NCI-H2029 (cell line): ENCODE measurements at places on chromosomes 5 and 9.
A peak's percentile ranks its signal among the peaks of the same experiment; 100 is the strongest.

DNA sequence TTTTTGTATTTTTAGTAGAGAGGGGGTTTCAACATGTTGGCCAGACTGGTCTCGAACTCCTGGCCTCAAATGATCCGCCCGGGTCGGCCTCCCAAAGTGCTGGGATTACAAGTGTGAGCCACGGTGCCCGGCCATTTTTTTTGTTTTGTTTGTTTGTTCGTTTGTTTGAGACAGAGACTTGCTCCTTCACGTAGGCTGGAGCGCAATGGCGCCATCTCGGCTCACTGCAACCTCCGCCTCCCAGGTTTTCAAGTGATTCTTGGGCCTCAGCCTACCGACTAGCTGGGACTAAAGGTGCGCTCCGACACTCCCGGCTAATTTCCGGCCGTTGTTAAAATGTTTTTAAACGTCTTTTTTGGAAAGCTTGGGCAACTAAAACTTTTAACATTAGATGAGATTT is 54.0 kb downstream of the SHOC1 start:
- no peak for DNase-seq

- no peak for DNase-seq
These were observed 96.5 kb upstream of the SLC25A48 start for GRCh38 chr5:135737701-135738563.

DNA sequence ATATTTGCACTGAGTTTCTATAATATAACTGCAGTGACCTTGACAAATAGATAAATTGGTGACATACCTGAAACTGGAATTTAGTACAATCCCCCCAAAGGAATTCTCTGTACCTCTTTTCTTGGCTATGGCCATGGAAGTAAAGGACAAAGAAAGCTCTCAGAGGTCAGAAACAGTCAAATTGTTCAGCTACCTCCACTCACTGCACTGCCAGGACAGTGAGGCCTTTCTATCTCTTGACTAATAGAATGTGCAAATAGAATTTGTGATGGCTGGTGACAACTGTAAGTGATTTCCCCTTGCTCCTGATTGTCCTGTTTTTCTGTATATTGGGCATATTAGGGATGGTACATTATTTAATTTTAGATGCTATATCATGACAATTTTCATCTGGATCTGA is 67.1 kb downstream of the CCDC192 start:
- DNase-seq = no peak

- DNase-seq = peak; percentile 1
These were observed 43.3 kb downstream of the PRDM6 start for GRCh38 chr5:123132316-123132715.

- DNase-seq = no peak
These were observed 72.2 kb downstream of the LHFPL2 start for GRCh38 chr5:78576376-78576775.

- no peak for DNase-seq
These were observed 903.8 kb downstream of the EFNA5 start for GRCh38 chr5:106766916-106767315.

DNA sequence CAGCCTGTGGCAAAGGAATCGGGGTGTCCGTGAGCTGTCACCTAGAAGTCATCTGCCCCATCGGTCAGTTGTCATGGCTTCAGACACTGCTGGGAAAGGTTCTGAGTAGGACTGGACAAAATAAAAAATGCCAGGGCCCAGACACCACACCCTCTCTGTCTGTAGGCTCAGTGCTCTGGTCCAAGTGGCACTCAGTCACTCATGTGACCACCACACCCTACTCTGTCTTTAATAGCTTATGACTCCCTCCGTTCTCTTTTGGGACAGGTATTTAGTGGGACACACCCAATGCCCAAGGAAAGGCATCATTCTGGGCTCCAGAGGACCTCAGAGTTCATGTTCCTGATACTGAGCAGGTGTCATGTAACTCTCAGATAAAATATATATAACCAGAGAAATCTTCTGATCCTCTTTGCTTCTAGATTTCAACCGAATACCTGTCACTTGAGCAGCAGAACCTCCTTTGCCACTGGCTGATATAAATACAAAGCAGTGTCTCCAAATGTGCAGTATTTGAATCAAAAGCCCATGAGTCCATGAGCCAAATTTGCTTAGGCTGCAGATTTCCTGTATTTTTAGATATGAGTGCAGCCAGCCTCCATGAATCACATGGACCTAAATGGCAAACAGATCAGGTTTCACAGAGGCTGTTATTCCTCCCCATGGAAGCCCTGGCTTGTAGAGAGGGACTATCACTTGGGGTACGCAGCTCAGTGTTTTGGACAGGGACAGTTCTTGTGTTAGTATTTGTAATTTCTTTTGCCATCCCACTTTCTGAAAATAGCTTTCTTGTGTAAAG is 272.0 kb downstream of the ARHGAP26 start:
- DNase-seq = peak; percentile 23

DNA sequence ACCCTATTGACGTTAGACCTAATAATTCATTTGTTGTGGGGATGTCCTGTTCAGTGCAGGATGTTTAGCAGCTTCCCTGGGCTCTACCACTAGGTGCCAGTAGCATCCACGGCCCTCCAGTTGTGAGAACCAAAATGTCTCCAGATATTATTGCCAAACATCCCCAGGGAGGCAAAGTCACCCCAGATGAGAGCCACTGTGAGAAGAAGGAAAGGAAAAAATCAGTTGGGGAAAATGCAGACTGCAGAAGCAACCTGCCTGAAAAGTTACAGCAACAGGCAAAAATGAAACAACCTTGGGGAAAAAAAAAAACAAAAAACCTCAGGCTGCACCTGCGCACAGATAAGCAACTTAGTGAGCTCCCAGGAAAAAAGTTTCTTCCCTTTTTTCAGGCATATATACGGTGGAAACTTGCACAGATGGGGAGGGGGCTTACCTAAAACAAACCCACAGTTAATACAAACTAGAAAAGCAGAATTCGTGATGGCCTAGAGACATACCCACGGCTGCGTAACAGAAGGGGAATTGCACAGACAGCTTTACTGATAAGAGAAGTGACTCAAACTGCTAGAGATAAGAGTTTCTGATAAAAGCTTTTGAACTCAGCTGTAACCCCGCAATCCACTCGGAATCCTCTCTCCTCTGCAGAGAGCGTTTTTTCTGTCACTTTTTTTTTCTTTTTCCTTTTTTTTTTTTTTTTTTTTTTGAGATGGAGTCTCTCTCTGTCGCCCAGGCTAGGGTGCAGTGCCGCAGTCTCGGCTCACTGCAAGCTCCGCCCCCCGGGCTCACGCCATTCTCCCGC is 29.8 kb upstream of the FBP1 start:
- peak; percentile 71 for DNase-seq

GRCh38 chr9:137956039-137956438 is 78.5 kb downstream of the CACNA1B start:
- no peak for DNase-seq

DNA sequence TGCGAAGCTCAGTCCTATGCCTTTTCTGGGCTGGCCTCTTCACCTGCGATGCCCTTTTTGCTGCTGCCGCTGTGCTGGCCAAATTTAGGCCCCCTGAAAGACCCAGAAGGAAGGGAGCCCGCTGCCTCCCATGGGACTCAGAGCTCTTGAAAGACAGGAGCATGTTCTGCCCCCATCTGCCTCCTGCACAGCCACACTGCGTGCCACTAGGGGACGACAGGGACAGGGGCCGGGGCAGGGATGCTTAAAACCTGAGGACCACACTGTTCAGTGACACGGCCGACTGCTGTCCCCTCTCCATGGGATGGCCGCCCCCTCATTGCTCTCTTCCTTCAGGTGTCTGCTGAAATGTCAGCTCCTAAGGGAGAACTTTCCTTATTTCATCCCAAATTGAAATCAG is 132.4 kb downstream of the ADAMTS2 start:
- DNase-seq = no peak

DNA sequence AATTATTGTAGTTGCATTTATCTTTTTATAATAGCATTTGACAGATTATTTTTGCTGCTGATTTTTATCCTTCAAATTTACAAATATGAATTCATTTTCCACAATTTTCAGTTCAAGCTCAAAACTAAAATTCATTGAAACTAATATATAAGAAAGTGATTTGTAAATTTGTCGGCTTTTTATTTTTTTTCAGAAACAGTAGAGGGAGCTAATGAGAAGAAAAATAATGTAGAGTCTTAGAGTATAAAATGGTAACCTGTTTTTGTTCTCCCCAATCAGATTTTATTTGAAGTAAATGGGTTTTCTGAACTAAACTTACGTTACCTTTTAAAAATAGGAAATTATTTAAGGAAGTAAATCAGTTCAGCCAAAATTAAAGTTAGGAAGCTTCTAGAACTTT is 19.2 kb downstream of the PRRC1 start:
- DNase-seq = no peak

DNA sequence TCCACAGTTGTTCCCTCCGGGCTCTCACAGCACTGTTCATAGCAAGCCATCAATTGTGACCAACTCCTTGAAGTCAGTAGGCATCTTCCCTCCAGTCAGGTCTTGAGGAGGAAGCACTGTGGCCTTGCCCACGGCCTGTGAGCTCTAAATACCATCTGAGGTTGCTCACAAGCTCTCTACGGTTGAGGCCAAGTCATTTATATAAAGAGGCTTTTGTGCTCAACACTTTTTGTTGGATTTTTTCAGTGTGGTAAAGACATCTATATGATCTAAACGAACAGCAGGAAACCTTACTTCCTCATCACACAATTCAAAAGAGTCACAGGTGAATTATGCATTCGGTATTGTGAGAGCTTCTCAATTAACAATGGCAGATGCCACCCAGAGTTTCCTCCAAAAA is 97.3 kb downstream of the ZNF462 start:
- no peak for DNase-seq

DNA sequence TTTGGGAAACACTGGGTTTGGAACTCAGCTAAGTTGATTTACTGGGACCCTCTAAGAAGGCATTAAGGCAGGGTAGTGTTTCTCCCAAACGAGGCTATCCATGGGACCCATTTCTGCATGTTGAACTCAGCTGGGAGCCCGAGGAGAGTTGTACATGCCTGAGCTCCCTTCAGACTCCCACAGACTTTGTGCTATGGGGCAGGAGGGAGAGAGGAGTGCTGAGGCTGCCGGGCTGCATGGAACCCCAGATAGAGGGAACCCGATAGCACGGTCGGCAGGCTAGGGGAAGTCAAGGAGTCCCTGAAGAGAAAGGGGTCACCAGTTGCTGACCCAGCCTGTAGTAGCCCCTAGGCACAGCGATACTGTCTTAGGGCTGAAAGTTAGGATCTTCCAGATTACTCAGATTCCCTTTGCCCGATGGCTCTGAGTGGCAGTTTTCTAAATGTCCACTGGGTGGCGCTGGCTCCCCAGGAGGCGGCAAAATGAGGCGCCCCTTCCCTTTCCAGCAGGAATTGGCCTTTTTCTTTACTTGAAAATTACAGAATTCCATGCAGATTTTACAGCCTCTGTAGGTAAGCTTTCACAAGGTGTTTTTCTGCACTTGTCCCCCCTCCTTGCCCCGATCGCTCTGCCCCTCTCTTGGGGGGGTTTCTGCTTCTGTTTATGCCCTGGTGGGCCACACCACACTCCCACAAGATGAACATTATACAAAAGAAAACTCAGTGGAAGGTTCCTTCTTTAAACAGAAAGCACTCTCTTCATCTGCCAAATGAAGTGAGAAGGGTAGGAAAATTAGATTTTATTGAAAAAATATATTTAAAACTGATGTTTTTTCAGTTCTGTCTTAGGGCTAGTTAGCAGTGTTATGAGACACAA is 17.8 kb downstream of the NANS start:
- peak; percentile 15 for DNase-seq

DNA sequence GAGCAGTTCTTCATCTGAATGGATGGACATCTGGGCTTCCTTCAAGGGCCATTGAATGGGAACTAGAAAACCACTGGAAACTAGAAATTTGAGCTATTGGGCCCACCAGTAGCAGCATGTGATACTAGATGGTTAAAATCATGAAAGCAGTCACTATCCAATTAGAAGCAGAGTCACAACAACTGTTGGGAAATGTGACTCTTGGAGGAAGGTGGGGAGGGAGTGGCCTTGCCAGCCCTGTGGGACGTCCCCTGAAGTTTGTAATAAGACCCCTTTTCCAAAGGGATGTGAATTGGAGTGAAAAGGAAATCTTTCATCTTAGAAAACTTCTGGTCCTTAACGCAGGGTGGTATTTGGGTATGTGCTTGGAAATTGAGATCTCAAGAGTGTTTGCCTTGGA is 5.6 kb downstream of the RAB24 start:
- no peak for DNase-seq

DNA sequence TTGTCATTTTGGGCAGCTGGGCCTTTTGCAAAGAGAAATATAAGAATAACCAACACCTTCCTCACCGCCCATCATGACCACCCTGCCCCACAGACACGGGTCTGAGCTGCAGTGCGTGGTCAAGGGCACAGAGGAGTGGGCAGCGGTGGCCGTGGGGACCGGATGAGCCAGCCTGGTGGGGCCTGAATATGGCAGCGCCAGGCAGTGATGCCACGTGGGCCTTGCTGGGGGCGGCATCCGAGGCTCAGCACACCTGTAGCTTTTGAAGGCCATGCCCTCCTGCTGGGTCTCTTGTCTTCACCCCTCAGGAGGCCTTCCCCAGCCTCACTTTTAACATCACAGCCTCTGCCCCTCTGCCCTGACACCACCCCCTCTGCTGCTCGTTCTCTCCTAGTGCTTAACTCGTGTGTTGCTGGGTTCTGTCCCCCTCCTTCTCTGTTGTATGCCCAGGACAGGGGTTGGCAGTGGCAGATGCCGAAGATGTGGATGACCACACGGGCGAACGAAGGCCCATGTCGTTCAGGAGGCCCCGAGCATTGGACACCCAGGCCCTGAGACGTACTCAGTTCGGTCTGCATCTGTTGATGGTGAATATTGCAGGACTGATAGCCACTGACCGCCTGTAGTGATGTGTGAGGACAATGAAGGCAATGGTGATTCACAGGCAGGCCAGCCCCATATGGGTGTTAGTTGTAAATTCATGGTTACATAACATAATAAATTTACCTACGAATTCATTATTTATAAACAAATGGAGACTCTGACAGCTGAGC is 46.0 kb downstream of the AHRR start:
- no peak for DNase-seq

GRCh38 chr9:17574342-17574741 is 4.5 kb upstream of the SH3GL2 start:
- DNase-seq = no peak

- DNase-seq = no peak
These were observed 58.0 kb downstream of the GOLM1 start for GRCh38 chr9:86041311-86041741.

DNA sequence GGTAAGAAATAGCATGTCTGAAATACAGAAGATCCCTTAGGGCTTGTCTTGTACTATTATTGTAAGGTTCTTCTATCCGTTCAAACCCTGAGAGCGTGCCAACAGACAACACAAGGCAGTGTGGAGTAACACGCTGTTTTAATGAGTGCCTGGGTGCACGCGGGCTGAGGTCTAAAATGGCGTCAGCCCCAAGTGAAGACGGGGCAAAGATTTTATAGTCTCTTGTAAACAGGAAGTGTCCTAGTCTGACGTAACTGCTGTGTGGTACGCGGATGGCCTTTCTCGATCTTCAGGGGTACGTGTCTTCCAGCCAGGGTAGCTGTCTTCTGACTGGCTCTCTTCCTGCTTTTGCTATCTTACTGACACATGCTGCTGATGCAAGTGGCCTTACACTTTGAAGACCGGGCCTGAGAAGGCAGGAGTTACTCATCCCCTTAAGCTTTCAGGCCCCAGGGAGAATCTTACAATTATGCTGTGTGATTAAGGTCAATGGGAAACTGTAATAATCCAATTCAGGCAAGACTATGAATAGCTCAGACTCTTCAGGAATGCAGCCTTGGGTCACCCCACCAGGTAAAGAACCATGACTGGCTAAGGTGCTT is 1812.0 kb upstream of the CDH9 start:
- DNase-seq = no peak

GRCh38 chr9:8456344-8456743 is 656.8 kb upstream of the DMAC1 start:
- no peak for DNase-seq

GRCh38 chr5:1521671-1522600 is 1.8 kb downstream of the LPCAT1 start:
- DNase-seq = peak; percentile 25

GRCh38 chr5:64685866-64686265 is 4.4 kb upstream of the SHISAL2B start:
- DNase-seq = no peak
